NCI-H1048 (cell line): ENCODE measurements at places on chromosomes 6 and 20.

DNA sequence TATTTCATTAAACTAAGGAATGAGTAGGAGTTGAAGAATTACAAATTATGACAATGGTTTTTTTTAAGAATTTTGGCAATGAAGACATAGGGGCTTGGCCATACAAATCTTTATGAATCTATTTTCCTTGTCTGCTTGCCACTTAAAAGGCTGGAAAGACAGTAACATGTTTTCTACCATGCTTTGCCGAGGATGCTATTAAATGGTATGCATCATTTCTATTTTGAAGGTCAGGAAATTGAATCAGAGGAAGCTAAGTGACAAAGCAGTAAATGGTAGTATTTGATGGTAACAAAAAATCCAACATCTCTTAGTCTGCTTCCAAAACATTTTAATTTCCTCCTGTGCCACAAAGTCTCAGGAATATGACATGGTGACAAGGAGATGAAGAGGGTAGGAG is 287.2 kb downstream of the RFPL4B start:
- DNase-seq, result no peak

DNA sequence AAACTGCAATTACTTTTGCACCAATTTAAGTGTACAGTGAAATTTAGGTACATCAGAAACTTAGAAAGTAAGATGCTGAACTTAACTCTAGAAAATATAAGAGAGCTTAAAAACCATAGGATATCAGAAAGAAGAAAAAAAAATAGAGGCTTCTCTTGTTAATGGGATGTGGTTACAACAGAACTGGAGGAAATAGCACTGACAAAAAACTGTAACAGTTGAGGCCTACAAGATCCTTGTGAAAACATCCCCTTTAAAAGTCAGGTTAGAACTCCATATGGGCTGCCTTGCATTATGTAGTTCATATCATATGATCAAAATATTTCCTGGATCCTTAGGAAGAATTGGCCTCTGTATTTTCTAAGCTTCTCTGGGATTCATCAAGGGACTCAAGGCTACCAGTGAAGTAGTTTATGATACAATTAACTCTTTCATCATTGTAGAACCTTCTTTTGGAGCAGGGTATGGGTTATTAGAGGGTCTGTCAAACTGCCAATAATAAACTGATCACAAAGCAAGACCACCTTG is 24.8 kb downstream of the MTCL3 start:
- DNase-seq, result no peak

- DNase-seq, result no peak
Measured at GRCh38 chr20:58251979-58252591, 23.6 kb upstream of the ANKRD60 start.

DNA sequence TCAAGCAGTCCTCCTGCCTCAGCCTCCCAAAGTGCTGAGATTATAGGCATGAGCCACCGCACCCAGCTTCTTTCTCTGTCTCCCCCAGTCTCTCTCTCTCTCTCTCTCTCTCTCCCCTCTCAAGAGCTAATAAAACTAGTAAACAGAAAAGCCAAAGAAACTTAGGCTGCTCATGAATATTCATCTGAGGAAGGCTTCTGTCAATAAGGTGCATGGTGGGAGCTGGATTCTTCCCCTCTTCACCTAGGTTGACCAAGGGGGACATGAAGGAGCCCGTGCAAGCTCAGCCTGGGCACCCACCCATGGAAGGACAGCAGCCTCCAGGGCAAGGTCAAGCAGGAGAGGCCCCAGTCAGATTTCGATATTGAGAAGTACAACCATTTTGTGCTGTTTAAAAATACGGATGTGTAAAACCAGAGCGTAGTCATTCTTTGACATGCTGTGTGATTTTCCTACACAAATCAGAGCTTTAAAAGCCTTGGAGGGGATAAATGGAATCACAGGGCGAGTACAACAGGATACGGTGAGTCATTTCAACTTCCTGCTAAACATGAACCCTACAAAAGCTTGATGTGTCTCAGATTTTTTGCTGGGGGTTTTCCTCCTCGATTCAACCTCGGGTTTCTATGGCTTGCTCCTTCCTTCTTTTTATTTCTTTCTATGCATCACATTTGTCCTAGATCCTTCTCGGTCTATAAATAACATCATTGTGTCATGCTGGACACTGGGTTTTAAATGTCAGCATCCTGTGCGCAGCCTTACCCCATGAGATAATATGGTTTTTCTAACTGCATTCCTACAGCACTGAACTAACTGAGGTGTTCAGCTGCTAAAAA is 368.9 kb upstream of the JARID2 start:
- DNase-seq, result no peak

GRCh38 chr20:41361757-41362747 is 4.6 kb downstream of the EMILIN3 start:
- no peak for DNase-seq

DNA sequence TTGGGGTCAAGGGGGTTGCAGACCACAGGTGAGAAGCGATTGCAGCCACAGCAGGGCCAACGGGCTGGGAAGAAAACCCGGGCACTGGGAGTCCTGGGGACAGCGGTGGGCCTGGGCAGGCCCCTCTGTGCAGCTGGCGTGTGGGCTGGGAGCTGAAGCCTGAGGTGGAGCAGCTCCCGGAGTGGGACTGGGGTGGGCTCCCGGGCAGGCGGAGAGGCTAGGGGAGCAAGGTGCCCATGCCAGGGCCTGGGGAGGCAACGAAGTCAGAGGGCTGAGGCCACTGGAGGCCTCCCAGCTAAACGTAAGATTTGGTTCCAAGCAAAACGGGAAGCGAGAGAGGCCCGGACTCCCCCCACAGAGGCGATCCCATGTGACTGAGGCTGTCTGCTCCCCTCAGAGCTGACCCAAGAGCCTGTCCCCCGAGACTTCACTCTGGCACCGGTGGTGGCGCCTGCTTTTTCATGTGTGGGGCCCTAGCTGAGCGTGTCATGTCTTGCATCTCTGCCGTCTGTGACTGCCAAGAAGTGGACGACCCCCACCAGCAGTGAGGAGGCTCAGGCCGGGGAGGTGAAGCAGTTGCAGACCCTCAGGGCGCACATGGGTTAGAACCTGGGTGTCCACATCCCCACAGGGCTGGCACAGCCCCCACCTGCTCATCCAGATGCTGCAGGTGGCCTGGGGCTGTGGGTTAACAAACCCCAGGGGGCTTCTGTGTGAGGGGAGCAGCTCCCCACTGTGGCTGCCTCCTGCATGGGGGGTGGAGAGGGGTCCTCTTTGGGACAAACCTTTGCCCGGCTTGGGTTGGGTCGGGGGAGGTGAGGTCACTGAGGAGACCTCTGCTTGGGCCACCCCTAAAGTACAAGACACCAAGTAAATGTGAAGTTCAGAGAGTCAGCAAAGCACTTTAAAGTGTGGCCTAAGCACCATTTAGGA is 212.3 kb downstream of the TAF4 start:
- no peak for DNase-seq

- no peak for DNase-seq
Measured at GRCh38 chr6:108170332-108171290, 4.8 kb downstream of the NR2E1 start.

GRCh38 chr6:130322673-130323268 is 43.0 kb upstream of the TMEM200A start:
- peak; percentile 22 for DNase-seq

GRCh38 chr20:57689745-57690481 is 19.9 kb downstream of the PMEPA1 start:
- DNase-seq, result no peak

- DNase-seq, result no peak
Measured at GRCh38 chr6:119673741-119674140, 324.2 kb upstream of the MAN1A1 start.

- no peak for DNase-seq
Measured at GRCh38 chr6:150336299-150336698, 32.5 kb upstream of the IYD start.

GRCh38 chr6:87029711-87030314 is 65.1 kb downstream of the CGA start:
- DNase-seq, result no peak

DNA sequence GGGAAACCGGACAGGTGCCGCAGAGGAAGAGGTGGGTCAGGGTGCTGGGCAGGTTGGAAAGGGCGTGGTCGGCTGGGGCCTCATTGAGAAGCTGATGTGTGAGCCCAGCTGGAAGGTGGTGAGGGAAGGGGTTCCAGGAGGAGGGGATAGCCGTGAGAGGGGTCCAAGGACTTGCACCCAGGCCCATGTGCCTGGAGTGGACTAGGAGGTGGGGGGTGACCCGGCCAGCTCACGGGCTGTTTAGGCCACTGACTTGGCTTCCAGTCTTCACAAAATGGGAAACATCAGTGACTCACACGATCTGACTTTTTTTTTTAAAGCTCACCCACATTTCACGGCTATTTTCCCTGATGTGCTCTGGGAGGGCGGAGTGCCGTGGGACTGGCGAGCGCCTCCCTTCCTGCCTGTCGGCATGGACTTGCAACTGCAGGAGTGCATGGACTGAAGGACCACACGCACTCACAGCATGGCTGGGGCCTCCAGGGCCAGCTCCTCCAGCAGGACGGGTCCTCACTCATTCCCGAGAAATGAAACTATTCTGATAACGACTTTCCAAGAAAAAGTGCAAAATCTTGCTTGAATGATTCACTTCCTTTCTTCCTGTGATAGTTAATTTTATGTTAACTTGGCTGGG is 13.5 kb upstream of the PDE10A start:
- no peak for DNase-seq

DNA sequence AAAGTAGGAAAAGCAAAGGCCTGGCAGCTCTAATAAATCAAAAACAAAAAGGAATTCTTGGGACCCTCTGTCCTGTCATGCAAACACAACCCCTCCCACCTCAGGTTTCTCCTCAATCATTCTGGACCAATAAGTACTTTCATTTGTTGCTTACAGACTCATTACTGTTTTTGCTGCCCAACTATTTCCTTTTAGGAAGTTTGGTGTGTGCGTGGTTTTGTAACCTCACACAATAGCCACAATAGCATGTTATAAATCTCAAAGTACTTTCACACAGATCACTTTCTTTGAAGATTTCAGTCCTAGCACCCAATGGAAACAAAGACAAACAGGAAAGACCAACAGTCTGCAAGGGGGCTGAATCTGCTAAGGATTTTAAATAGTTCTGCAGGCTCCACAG is 4.5 kb downstream of the MRPL14 start:
- no peak for DNase-seq

GRCh38 chr20:63087872-63088680 is 81.3 kb upstream of the BHLHE23 start:
- DNase-seq, result no peak

DNA sequence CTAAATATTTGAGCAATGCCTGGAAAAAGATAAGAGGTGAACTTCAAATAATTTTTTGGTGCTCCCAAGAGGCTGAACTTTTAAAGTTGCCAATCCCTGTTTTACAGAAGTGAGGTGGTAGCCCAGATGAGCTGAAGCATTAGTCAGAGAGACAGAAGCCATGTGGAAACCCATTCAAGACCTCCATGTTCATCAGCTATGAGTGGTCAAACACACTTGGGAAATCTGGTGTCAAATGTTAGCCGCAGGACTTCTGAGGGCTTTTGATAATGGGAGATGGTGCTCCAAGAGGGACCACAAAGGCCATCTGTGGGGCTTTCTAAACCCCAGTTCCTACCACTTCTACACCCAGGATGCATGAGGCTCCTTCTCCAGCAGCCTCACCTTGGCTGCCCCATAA is 77.5 kb upstream of the MRPS10 start:
- DNase-seq, result no peak

GRCh38 chr20:58518896-58519593 is 3.8 kb upstream of the APCDD1L start:
- DNase-seq, result no peak

DNA sequence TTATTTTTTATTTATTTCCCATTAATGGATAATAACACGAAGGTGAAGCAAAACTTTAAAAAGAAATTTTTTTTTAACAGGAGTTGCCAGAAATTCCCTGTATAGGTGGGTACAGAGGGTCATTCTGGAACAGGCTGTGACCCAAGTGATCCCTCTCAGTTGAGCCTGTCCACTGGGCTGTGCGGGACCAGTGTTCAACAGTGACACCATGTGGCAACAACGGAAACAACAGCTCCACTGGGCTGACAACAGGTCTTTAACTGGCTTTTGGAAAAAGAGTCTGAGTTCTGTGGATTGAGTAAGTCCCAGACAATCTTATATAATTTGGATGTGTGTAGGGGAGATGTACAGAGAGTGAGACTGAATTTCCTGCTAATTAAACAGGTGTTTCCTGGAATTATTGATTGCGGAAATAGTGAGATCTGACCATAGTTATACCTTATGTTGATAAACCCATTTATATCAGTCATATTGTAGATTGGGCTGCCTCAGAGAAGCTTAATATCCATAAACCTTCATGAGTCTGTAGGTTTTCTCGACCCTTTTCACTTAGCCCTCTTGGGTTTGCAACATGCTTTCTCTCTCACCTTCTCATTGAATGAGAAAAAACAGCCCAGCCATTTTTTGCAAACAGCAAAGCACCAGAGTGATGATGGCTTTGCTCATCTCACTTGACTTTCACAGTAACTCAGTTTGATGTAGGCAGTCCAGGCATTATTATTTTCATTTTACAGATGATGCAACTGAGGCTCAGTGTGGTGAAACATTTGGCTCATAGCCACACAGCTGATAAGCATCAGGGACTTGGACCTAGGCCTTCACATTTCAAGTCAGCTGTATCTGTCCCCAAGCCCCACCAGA is 17.5 kb downstream of the KIAA1755 start:
- no peak for DNase-seq

GRCh38 chr6:107822176-107823046 is 1.7 kb downstream of the SCML4 start:
- no peak for DNase-seq

DNA sequence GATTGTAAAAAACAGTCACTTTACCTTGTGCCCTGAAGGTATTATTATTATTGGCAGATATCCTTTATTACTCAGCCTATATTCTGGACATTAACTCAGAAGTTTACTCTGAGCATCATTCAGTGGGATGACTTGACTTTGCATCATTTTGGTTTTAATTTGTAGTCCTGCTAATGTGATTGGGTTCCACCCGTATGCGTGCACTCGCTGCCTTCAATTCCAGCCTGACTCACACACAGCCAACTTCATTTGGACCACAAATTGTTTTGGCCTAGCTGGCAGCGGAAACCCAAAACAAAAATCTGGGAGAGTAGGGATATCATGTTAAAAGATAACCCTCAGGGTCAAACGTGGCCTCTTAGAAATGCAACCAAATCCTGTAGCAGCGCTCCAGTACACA is 704.4 kb upstream of the SLC35B3 start:
- no peak for DNase-seq

GRCh38 chr6:47111685-47112084 is 69.6 kb upstream of the ADGRF1 start:
- no peak for DNase-seq

DNA sequence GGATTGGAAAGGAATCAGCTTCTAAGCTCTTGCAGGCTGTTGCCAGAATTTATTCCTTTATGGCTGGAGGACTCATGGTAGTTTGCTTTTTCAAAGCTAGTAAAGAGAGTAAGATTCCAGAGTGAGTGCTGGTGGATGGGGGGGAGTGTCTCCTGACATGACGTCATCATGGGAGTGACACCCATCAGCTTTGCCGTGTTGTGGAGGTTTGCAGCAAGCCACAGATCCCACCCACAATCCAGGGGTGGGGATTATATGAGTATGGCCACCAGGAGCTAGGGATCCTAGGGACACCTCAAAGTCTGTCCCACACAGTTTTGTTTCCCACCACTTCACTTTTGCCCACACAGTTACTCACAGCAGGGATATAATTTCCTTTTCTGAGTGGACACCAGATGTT is 28.7 kb upstream of the PMEPA1 start:
- DNase-seq, result no peak
